ENCODE measurements at places on chromosomes 2 and 18.

- DNase-seq: no peak
These were observed 394.1 kb upstream of the ATP5MC3 start for GRCh38 chr2:175575346-175576258.

- DNase-seq: no peak
These were observed 39.6 kb downstream of the EMX1 start for GRCh38 chr2:72956936-72957335.

- DNase-seq: no peak
These were observed 52.9 kb downstream of the CRACDL start for GRCh38 chr2:98882971-98883779.

DNA sequence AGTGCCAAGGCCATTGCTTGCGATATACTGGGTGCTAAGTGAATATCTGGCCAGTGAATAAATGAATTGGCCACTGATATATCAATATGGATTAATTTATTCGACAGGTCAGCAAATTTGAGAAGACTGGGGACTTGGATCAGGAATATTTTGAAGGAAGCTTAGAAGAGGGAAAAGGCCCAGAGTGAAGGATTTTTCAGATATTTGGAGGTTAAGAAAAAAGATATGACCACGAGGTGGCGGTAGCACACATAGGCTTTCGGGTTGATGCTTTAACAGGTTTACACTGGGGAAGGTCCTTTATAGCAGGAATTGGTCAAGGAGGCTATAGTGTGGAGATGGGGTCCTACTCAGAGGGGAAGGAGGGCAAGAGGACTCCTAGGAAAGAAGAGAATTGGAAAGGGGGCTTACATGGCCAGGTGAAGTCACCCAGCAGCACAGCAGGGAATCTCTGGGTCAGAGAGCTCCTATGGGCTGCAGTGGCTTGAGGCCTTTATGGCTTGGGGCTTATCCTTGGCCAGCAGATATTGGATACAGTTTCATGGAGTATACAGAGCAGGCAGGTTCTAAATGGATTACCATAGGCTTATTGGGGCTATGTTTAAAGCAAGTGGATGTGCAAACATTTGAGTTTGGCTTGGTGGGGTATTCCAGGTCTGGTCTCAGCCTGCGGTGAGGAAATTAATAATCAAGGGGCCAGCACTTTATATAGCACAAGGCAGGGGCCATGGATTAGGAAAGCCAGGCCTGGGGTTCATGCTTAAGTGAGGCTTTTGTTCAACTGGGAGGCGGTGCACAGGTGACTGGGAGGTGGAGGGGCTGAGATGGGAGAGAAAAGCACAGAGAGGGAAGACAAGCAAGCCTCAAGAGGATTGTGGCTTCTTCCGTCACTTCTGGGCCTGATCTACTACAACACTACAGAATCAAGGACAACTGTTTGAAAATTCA, 9.7 kb downstream of the IL1RN start:
- no peak for DNase-seq

DNA sequence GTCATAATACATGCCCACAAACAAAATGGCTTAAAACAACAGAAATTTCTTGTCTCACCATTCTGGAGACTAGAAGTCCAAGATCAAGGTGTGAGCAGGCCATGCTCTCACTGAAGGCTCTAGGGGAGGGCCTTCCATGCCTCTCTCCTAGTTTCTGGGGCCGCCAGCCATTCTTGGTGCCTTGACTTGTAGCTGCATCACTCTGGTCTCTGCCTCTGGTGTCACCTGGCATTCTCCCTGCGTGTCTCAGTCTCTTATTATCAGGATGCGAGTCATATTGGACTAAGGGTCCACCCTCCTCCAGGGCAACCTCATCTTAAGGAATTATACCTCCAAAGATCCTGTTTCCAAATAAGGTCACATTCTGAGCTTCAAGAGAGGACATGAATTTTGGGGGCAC, 76.1 kb downstream of the KCNF1 start:
- no peak for DNase-seq

- no peak for DNase-seq
These were observed 21.4 kb downstream of the CHMP1B start for GRCh38 chr18:11872479-11873136.

DNA sequence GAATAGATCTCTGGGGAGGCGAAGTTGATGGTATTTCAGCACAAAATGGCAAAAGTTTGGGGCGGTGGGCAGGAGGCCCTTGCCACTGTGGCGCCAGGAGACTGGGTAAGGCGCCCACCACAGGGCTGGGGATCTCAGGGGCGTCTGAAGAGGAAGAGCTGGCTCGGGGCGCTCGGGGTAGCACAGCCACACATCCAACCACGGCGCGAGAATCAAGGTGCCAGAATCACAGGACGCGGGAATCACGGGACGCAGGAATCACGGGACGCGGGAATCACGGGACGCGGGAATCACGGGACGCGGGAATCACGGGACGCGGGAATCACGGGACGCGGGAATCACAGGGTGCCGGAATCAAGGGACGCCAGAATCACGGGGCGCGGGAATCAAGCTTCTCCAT, 174.4 kb downstream of the TMEM18 start:
- DNase-seq: no peak

GRCh38 chr2:9377461-9378097, 45.7 kb downstream of the ITGB1BP1 start:
- DNase-seq: no peak

DNA sequence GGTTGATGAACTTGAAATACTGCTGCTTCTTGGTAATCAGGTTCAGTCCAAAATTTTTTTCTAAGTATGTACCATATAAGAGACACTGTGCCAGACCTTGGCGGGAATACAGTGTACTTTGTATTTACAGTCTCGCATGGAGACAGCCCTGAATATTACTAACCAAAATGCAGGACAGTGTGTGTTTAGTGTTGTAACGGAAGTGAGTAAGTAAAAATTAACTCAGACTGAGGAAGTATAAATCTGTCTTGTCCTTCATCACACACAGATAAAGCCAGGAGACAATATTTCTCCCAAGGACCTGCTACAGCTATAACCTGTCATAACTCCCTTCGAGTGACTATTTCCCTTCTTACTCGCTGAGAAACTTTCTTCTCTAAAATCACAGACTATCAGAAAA, 76.9 kb downstream of the ACTR3 start:
- no peak for DNase-seq

DNA sequence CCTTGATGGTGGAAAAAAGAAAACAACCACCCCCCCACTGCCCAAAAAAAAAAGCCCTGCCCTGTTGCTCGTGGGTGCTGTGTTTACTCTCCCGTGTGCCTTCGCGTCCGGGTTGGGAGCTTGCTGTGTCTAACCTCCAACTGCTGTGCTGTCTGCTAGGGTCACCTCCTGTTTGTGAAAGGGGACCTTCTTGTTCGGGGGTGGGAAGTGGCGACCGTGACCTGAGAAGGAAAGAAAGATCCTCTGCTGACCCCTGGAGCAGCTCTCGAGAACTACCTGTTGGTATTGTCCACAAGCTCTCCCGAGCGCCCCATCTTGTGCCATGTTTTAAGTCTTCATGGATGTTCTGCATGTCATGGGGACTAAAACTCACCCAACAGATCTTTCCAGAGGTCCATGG, 28.0 kb downstream of the MAL start:
- no peak for DNase-seq

GRCh38 chr2:197878792-197879191, 74.4 kb downstream of the PLCL1 start:
- DNase-seq: no peak

GRCh38 chr2:129877795-129878775, 101.4 kb upstream of the RAB6C start:
- no peak for DNase-seq

DNA sequence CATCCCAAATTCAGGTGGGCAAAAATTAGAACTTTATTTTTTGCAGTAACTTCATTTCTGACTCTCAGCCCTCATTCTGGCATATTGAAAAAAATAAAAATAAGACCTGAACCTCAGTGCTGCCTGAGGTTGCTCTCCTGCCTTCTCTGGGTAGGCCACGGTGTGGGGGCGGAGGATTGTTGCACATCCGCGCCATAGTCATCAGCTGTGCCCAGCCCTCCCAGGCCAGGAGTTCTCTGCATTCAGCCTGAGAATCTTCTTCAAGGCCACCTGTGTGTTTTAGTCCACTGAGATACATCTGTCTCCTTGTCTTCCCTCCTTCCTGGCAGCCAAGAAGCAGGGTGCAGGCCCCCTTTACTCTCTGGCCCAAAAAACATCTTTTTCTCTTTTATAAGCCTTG, 94.7 kb downstream of the ARMC9 start:
- DNase-seq: no peak

- no peak for DNase-seq
These were observed 61.3 kb downstream of the ATL2 start for GRCh38 chr2:38315707-38316333.

GRCh38 chr18:55461848-55462247, 126.1 kb downstream of the TCF4 start:
- no peak for DNase-seq

DNA sequence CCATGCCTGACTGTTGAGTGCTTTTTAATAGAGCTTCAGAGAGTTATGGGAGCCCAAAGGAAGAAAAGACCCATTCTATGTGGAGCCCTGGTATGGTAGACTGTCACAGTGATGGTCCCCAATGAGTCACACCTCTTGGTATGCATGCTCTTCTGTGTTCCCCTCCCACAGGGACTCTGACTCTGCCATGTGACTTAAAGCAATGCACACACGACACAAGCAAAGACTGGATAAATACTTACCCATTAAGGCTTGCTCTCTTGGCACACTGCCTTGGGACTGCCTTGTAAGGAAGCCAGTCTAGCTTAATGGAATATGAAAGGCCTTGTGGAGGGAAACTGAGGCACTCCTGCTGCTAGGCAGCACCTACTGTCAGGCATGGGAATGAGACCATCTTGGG, 16.7 kb upstream of the DTNB start:
- no peak for DNase-seq

- no peak for DNase-seq
These were observed 4.4 kb downstream of the CAPN14 start for GRCh38 chr2:31212659-31213600.

DNA sequence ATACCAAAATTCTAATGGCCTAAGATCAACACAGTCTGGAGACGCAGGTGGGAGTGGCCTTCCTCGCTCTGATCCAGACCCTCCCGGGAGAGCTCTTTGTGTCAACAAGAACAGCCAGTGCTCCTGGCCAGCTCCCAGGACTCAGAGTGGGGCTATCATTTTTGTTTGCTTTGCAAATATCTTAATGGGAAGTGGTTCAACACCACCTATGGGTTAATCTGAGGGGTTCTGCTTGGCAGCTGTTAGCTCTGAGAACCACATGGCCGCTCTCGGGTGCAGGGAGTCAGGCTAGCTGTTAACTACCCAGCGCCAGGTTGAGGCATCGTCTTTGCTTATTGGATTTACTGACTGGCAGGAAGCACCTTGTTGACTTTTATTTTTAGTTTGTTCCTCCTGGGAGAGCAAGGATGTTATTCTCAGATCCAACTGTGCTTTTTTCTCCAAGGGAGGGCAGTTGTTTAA, 184.8 kb upstream of the SP5 start:
- DNase-seq: no peak

DNA sequence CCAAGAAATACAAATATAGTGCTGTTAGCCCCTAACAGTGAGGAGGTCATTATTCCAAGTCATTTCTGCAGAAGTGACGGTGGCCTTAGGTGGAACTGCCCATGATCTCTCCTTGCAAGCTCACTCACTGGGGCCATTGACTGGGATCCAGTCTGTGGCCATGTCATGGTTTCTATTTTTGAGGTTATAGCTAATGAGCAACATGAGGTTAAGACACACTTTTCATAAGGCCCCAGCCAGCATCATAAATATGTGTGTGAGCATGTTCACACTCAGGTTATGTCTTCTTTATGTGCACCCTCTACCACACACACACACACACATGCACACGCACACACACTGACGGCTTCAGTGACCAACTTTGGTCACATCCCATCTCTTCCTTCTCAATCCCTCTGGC, 484 bp downstream of the AFF3 start:
- no peak for DNase-seq

DNA sequence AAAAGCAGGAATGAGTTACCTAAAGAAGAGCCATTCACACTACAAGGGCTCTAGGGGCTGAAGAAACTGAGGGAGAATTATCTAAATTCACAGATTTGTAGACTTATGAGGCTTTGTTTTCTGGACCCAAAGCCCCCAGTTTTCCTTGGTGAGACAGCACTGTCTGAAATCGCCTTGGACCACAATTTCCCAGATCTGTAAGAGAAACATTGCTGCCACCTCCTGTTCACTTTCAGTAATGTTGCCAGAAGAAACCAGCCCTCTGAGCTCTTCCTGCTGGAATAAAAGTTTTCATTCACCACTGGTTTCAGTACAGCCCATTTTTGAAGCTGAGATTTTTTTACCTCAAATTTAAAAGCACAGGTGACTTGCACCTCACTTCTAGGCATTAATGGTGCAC, 169.2 kb downstream of the CDH20 start:
- no peak for DNase-seq

GRCh38 chr18:8741117-8741516, 35.8 kb downstream of the MTCL1 start:
- DNase-seq: no peak

- no peak for DNase-seq
These were observed 68.3 kb upstream of the MRPS9 start for GRCh38 chr2:104969564-104969963.

- no peak for DNase-seq
These were observed 167.0 kb downstream of the AFF3 start for GRCh38 chr2:99975386-99975785.

GRCh38 chr2:71849607-71850305, 297.9 kb downstream of the CYP26B1 start:
- DNase-seq: no peak

GRCh38 chr2:235566931-235567495, 73.2 kb downstream of the AGAP1 start:
- DNase-seq: no peak

- DNase-seq: no peak
These were observed 18.5 kb downstream of the SLC66A2 start for GRCh38 chr18:79932907-79933306.

- no peak for DNase-seq
These were observed 69.4 kb upstream of the SMAD2 start for GRCh38 chr18:47999801-48000248.

GRCh38 chr2:140929849-140930248, 1201.0 kb downstream of the LRP1B start:
- DNase-seq: no peak

DNA sequence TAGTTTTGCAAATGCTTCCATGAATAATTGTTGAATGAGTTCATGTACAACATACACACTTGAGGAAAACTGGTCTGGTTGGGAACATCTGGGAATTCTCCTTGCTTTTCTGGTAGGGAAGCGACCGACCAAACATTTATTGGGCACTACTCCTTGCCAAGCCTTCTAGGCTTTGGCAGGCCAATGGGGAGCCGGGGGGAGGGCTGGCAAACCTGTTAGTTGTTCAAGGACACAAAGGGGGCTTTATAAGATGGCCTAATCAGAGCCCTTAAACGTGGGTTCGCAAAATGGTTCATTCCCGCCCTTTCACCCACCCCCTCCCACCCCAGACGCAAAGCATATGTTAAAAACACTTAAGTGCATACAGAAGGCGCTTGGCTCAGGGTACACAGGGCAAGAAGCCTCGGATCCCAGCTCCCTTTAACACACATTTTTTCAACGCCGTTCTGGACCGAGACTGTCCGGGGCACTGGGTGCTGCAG, 844 bp upstream of the VSNL1 start:
- no peak for DNase-seq

- DNase-seq: no peak
These were observed 141.7 kb downstream of the OTX1 start for GRCh38 chr2:63192169-63192888.

- no peak for DNase-seq
These were observed 164.3 kb upstream of the ARL4C start for GRCh38 chr2:234661175-234661574.

All from T-helper 22 cell (primary cell).